Stimulated activated CD4-positive, alpha-beta T cell treated with anti-CD3 and anti-CD28 coated beads, Interleukin-12 subunit alpha, Interleukin-12 subunit beta, amount 100 ng/mL, for 24 hours (primary cell): ENCODE measurements at places on chromosomes 7 and 10.

- no peak for DNase-seq
Observed at GRCh38 chr10:124906551-124907001, 35.3 kb upstream of the ZRANB1 start.

DNA sequence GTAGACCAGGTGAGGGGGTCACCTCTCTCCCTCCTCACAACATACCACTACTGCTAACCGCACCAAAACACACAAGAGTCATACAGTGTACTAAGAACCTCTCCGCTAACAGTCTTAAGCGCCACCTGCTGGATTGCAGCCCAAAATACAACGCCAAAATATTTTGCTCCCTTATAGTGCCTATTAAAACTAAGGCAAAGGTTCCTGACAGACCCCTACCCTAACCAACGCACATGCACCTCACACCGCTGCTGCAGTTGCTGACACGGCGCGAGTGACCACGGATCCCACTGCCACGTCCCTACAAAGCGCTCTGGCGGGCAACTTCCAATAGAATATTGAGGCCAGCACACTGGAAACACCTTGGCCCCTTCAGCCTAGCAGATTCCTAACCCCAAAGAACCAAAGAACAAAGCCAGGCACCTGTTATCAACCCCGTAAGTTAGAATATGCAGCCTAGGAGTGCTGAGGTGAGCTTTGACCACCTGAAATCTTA is 563.6 kb upstream of the SEMA3D start:
- DNase-seq, result no peak

- DNase-seq, result no peak
Observed at GRCh38 chr10:31313396-31313795, 5.6 kb upstream of the ZEB1 start.

DNA sequence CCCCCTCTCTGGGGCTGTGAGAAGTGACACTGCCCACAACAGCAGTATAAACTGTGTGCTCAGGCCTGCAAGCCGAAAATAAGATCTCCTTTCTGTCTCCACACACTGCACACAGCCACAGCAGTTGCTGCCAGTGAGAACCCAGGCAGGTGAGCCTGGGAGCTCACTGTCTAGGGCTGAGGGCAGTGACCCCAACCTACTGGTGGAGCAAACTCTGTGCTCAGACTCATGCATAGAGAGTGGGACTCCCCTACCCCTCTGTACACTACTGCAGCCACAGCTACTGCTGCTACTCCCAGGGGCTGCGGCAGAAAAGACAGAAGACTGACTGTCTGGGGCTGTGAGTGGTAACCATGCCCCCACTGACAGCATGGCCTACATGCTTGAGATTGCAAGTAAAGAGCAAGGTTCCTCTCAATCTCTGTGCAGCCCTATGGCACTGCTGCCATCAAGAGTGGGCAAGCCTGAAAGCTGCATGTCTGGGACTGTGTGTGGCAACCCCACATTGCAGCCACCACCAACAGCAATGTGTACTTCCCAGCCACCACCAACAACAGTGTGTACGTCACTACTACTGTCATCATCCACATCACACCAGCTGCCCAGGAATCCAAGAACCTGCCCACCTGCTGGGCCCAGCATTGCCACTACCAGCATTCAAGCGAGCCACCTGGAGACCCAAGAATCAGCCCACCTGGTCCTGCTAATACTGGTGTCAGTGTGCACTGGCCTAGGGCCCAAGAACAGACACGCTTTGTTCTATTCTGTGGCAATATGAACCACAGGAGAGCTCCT is 226.1 kb downstream of the XPNPEP1 start:
- DNase-seq, result no peak

- no peak for DNase-seq
Observed at GRCh38 chr10:129505500-129506075, 38.5 kb downstream of the MGMT start.

GRCh38 chr7:129610709-129611245 is 743 bp upstream of the NRF1 start:
- DNase-seq, result no peak
